Breast epithelium (tissue), 4 donors: ENCODE measurements at places on chromosomes 5 and 9.

- DNase-seq = no peak
Observed at GRCh38 chr5:3186156-3186555, 409.5 kb upstream of the IRX1 start.

- DNase-seq = no peak
Observed at GRCh38 chr5:174744896-174745295, 20.5 kb downstream of the MSX2 start.

- DNase-seq = no peak
Observed at GRCh38 chr5:108503986-108504385, 122.1 kb upstream of the FBXL17 start.

DNA sequence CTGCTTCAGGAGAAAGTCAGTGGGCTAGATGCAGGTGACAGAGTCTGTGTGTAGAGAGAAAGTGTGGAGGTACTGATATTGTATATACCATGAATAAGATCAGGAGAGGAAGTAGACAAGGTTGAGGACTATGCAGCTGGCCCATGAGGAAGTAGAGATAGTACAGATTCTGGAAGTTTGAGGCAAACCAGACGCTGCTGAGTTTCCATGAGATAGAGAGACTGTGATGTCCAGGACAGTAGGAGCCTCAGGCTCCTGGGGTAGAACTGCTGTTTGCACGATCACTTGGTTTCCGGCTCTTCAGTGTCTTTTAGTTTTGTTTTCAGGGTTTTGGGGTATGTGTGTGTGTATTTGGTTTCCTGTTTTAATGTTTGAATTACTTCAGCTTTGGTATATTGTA is 13.6 kb downstream of the OTULINL start:
- no peak for DNase-seq

- no peak for DNase-seq
Observed at GRCh38 chr9:37410969-37411785, 11.3 kb upstream of the GRHPR start.

- no peak for DNase-seq
Observed at GRCh38 chr5:91514400-91514799, 131.3 kb upstream of the ARRDC3 start.

DNA sequence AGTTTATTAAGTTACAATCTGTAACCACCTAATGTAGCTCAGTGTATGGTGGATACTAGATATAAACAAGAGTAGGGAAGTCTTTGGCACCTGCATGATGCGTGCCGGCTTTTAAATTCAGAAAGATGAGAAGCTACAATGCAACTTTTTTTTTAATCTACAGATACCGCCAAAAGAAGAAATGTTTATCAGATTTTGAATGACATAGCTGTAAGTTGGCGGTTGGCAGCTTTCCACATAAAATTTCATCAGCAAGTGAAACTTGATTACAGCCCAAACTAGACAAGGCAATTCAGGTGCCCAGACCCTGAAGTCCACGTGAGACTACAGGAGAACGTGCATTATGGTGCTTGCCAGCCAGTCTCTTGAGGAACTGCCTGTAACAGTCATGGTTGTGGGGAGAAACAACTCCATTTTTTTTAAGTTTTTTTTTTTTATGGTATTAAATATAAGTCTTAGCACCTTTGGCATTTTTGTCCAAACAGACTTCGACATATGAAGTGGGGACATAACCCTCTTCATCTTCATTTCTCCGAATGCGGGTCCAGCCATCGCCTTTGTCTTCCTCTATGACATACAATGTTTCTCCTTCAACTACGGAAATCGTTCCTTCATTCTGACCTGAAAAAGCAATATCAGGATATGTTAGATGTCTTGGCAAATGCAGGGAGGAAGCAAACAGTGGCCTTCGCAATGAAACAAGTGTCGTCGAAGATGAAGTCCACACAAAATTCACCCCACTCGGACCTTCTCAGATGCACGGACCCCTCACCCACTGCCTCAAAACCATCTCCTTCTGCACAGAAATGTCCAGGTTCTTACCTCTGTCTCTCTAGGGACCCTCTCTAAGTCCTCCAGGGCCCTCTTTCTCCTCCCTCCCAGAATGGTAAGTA is 60.4 kb downstream of the USP20 start:
- DNase-seq = no peak
